ENCODE measurements at places on chromosomes 6 and 20.

- no peak for DNase-seq
Observed at GRCh38 chr6:67643281-67643680, 991.8 kb upstream of the ADGRB3 start.

DNA sequence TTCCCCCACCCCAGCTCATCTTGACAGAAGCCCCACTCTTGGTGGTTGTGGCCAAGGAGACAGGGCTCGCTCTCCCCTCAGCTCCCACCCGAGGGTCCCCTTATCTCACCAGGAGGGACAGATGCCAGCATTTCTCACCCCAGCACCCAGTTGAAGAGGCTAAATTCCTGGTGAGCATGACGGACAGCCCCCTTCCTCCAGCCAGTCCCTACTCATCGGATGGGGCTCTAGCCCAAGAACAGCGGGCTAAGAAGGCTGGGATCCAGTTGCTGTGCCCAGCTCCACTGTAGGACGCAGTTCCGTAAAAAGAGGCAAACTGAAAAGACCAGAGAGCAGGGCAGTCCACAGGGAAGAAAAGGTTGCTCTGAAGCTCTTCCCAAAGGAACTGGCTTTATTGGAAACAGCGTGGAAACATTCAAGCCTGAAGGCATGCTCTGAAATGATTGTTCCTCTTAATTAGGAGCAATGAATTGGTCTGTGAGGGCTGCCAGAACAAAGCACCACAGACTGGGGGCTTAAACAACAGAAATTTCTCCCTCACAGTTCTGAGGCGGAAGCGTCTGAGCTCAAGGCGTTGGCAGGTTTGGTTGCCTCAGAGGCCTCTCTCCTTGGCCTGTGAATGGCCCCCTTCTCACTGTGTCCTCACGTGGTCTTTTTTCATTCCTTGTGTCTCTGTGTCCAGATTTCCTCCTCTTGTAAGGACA is 17.9 kb upstream of the KIF25 start:
- no peak for DNase-seq

DNA sequence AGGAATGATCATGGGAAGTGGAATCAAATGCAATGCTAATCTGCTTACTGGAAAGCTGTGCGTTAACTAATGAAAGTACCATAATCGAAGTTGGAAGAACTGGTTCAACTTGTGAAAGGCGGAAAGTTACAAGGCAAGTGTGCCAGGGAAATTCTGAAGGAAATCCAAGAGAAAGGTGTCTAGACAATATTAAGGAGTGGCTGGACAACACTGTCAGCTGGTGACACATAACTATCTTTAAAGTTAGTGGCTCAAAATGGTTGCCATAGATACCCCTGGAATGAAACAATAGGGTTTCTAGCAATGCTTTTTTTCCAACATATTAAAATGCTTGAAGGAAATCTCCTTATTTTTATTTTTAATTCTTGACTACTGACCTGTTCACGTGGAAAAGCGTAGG is 90.4 kb downstream of the BMP2 start:
- DNase-seq, result no peak

DNA sequence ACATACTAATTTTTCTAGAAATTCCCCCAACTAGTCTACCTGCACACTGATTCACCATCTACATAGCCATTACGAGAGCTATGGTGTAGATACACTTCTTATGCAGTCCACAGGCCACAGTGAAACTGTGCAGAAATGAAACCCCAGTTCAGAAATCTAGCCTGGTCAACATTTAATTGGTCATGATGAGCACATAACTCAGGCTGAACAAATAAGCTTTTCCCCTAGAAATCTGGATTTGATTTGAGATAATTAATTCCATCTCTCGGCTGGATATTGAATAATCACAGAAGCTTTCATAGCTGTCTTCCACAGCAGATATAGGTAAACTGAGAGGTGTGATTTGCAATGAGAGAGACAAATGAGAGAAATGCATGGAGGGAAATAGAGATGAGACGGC is 22.6 kb upstream of the TINAG start:
- DNase-seq, result no peak

GRCh38 chr6:8100159-8100854 is 2.0 kb downstream of the EEF1E1 start:
- DNase-seq, result no peak

GRCh38 chr6:40391851-40392517 is 195.2 kb downstream of the LRFN2 start:
- DNase-seq, result no peak

DNA sequence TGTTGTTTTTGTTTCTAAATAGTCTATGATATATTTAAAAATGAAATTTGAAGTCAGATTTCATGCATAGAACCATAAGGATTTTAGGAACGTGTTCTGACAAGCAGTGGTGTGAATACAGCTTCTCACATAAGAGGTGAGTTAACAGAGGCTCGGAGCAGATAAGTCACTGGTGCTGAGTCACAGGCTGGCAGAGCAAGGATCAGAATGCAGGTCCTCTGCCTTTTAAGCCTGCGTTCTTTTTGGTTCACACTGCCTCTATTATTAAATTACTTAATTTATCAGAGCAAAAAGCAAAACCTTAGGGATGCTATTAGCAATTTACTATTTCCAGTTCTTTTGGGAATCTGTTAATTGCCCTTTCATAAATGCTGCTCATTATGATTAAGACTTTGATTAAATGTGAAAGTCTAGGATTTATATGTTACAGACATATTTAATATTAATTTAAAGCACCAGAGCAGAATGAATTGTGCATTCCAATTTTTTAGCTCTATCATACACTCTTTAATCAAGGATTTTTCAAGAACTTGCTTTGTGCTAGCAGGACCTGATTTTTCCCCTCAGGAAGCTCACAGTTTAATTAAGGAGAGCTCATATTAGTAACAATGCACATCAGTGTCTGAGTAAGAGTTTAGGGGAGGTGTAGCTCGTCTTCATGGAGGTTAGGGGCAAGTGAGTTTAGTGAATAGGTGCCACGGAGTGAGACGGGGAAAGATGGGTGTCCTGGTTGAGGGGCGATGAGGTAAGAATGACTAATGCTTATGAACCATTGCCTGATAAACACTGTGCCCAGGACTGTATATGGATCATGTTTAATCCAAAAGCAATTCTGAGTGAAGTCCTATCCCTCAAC is 212.7 kb upstream of the AGPAT4 start:
- no peak for DNase-seq

GRCh38 chr6:126548300-126548699 is 208.4 kb downstream of the CENPW start:
- DNase-seq, result no peak

Measured in stimulated activated CD4-positive, alpha-beta T cell treated with anti-CD3 and anti-CD28 coated beads, Interleukin-1b, Interleukin-23, amount 100 ng/mL, for 48 hours (primary cell).